ENCODE measurements at places on chromosomes 6 and 20. TPM values are rescaled to one million over a fixed set of nuclear protein-coding genes. Genes with fewer than 3 reads are reported as not detected.

CTAGE9 gene
- not detected for total RNA-seq

EBF4 gene
- 63.8 TPM for total RNA-seq

DEFB124 gene
- total RNA-seq = not detected

DNA sequence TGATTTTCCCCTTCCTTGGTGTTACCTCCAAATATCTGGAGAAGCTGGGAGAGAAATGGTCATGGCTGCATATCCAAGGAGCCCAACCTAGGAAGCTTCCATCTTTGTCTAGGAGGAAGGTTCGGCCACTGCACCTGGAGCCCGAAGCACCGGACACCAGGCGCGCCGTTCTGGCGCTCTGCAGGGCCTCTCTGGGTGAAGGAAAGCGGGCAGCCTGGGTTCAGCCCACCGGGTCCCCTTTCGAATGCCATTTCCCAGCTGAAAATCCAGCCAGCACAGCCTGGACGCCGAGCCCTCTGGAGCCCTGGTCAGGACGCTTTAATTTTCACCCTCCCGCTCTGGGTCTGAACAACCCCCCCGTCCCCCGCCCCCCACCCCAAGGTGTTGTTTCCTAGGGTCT lies 1.2 kb downstream of the LINC00237 start:
- no peak for DNase-seq

DNA sequence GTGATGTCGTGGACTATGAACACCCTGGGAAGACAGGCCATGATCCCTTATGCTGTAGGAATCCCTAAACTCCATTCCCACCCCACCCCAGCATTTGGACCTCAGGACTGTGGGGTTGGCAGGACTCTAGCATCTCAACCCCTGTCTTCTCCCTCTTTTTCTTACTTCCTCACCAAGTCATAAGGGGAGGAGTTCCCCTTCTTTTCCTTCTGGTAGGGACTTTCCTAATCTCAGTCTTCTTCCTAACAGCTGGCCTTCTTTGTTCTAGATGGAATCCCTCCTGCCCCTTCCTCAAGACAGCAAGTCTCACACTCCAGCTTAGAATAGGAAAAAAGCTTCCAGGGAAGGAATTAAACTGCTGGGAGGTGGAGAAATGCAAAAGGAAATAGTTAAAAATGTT lies 2.3 kb upstream of the SIRPB2 start:
- DNase-seq = no peak

DNA sequence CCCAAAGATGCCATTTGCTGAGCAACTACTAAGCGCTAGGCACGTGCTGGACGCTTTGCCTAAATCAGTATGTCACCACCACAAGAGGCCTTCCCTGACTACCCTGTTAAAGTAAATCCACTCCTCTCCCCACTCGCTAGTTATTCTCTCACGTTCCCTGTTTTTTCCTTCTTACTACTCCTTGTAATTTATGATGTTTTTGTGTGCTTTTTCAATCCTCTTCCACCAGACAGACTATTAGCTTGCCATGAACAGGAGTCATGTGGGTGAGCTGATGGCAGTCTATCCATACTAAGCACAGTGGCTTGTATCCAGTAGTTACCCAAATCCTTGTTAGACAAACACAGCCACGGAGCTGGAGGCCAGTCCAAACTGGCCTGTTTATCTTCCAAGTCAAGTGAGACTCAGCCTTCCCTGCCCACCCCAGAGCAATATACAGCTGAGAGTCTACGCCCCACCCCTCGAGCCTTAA lies 41.2 kb downstream of the C6orf132 start:
- no peak for DNase-seq
